ENCODE measurements at places on chromosomes 6 and 20.
A peak's percentile ranks its signal among the peaks of the same experiment; 100 is the strongest.

DNA sequence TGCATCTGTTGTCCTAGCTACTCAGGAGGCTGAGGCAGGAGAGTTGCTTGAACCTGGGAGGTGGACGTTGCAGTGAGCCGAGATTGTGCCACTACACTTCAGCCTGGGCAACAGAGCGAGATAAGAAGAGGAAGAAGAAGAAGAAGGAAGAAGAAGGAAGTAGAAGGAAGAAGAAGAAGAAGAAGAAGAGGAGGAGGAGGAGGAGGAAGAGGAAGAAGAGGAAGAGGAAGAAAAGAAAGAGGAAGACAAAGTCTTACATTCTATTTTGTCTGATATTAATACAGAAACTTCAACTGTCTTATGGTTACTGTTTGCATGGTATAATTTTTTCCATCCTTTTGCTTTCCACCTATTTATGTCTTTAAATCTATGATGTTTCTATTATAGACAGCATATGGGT lies 7.2 kb upstream of the NELFCD start:
- no peak for DNase-seq

DNA sequence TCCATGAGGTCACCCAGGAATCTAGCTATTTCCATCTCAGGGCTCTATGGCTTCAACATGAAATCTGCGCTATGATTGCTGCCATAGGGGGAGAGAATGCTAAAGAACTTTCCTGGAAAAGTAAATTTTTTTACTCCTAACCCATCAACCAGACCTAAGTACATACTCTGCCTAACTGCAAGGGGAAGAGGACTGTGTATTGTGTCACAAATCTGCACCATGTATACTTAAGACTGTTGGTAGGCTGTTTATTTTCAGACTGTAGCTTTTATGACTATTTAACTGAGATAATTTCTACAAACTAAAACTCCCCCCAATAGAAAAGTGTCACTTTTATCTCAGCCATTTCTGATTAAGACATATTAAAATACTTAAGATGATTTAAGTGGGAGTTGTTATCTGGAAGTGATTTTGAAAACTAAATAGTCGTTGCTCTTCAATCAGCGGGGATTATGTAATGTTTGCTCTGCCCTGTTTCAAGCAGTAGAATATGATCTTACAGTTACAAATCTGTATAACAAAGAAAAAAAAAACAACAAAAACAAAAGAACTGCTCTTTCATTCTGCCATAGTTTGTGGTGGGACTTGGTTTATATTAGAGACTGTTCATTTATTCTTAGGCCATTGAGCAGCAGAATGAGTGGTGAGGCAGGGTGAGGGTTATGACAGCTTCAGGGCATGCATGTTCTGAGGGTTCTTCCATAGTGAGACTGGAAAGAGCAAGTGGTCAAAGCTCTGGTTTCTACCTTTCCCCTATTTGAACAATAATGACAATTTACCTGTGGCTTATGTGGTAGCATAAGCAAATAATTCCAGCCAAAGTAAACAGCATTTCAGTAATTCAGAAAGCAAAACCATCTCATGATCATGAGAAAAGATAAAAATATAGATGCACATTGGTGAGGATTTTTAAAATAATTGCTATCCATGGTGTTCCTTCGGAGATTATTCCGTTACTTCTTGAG lies 126.3 kb upstream of the CEP162 start:
- DNase-seq = no peak

DNA sequence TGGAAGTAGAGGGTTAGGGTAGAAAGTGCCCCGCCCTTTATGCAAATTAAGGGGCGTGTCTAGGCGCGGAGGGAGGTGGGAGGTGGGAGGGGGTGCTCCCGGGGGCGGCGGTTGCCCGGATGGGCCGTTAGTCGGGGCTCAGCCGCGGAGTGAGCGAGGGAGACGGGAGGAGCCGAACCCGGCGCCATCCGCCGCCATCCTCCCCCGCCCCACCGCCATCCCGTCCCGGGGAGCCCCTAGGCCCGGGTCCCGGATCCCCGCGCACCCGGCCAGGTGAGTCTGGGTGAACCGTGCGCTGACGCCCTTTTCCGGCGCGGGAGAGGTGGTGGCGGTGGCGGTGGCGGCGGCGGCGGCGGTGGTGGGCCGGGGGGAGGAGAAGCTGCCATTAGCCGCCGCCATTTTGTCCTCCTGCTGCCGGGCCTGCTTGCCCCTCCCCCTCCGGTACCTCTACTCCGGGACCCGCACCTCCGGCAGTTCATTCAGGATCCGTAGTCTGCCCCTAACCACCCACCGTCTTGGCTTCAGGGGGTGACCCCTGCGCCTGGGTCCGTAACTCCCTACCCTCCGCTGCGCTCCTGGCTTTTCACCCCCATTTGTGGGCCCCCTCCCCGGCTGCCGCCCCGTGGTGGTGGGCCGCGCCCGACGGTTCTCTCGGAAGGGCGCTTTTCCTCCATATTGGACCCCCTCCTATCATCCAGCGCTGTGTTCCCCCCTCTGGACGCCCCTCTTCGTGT lies at the start of gene PRRC2A:
Gene PRRC2A, plus strand, starts transcription at position 130 of the 734 bp plus-strand sequence. CDS start 2,075 bp downstream, outside the sequence.
- DNase-seq = peak; percentile 78

GRCh38 chr6:49328051-49328744 lies 134.9 kb downstream of the MMUT start:
- DNase-seq = no peak

DNA sequence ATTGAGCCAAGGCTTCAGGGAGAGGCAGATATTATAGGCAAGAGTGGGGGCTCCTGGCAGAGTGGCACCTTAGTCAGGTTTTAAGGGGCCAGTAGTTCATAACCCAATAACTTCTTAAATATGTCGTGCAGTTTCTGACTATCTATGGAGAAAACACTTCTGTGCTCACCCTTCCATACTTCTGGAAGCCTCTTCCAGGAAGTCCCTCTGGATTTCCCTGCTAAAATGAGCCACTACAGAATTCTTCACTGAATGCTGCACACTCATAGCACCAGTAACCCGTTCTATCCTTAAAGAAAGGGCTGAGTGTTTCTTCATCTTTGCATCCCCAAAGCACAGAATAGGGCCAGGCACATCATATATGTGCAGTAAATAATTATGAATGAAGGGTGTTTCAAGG lies 198.5 kb upstream of the SLC24A3 start:
- DNase-seq = no peak

DNA sequence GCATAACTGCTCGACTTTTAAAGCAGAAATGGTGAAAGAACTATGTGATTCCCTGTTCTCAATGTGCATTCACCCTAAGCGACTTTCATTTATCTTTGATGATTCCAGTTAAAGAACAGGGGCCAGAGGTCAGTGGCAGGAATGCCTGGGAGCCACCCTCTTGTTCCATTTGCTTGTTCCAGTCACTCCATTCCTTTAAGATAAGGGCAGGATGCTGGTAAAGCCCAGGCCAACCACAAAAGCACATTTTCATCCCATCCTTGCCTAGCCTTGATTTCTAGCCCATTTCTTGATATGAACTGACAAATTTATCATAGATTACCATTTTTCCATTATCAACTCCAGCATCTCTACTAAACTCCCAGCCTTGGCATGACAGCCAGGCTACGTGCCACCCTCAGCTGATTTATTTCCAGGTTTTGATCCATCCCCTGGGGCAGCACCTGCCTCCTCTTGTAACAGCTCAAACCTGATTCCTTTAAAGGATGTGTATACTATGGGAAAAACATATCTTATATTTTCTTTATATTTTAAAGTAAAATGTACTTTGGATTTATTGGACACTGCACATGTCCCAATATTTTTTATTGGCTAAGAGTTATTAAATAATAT lies 19.2 kb downstream of the HMGN3 start:
- DNase-seq = no peak

GRCh38 chr6:36326356-36326995 lies 10.2 kb downstream of the BNIP5 start:
- DNase-seq = no peak

DNA sequence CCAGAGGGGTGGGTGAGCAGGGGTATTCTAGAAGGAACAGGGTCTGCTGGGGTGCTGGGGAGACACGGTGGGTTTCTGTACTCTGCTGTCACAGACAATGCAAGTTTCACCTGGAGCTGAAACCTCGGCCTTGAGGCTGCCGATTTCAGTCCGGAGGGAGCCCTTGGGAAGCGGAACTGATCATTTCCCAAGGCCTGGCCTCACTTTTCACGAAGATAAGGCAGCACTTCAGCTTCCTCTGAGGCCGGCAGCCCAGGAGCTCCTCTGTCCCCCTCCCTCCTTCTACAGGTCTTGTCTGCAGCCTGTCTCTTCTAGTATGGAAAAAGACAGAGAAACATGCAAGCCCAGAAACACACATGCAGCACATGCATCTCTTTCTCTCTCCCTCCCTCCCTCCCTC lies 242.1 kb downstream of the CDC5L start:
- DNase-seq = no peak

- no peak for DNase-seq
Observed at GRCh38 chr6:38194589-38194988, 375.1 kb downstream of the ZFAND3 start.

DNA sequence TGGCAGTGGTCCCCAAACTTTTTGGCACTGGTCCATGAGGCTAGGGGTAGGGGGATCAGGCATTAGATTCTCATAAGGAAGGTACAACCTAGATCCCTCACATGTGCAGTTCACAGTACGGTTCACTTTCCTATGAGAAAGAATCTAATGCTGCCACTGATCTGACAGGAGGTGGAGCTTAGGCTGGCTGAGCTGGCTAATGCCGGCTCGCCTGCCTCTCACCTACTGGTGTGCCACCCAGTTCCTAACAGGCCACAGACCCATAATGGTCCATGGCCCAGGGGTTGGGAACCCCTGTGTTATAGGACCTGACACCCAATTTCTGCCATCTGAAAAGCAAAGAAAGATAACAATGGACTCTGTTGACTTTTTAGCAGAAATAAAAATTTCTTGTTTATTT lies 199.6 kb downstream of the GMPR start:
- DNase-seq = no peak

- no peak for DNase-seq
Observed at GRCh38 chr6:30071081-30071818, 4.3 kb downstream of the PPP1R11 start.

DNA sequence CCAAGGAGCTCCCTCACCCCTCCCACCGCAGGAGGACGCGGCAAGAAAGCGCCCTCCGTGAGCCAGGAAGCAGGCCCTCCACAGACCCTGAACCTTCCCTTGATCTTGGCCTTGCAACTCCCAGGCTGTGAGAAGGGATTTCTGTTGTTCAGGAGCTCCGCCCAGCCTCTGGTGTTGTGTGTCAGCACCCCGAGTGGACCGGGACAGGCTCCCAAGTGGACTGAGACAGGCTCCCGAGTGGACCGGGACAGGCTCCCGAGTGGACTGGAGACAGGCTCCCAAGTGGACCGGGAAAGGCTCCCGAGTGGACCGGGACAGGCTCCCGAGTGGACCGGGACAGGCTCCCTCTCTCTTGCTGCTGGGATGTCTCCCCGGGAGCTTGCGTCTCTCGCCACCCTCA lies 9.3 kb upstream of the NTSR1 start:
- DNase-seq = no peak

- peak; percentile 81 for DNase-seq
Observed at GRCh38 chr6:158220786-158221442, 52.8 kb downstream of the GTF2H5 start.
